ENCODE measurements at places on chromosomes 6 and 20.
A peak's percentile ranks its signal among the peaks of the same experiment; 100 is the strongest.

GRCh38 chr6:108715832-108716231 is 132.4 kb upstream of the ARMC2 start:
- H3K4me3 ChIP-seq, result no peak overlapping the region
- H3K27ac ChIP-seq, result no peak overlapping the region
- no peaks in the 10 kb centered on the region for H3K27me3 ChIP-seq
- peaks cover 11% of the 10 kb centered on the region for H3K4me1 ChIP-seq
- no peaks in the 10 kb centered on the region for H3K36me3 ChIP-seq

DNA sequence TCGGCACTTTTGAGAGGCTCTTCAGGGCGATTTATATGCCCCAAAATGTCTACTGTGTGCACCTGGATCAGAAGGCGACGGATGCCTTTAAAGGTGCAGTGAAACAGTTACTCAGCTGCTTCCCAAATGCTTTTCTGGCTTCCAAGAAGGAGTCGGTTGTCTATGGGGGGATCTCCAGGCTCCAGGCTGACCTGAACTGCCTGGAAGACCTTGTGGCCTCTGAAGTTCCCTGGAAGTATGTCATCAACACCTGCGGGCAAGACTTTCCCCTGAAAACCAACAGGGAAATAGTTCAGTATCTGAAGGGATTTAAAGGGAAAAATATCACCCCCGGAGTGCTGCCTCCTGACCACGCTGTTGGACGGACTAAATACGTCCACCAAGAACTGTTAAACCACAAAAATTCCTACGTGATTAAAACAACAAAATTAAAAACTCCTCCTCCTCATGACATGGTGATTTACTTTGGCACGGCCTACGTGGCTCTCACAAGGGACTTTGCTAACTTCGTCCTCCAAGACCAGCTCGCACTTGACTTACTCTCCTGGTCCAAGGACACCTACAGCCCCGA is 8.2 kb downstream of the GCNT2 start:
- peaks cover 10% of the 10 kb centered on the region for H3K4me1 ChIP-seq
- no peaks in the 10 kb centered on the region for H3K36me3 ChIP-seq
- H3K27ac ChIP-seq, result no peak overlapping the region
- no peak for DNase-seq
- no peaks in the 10 kb centered on the region for H3K27me3 ChIP-seq

DNA sequence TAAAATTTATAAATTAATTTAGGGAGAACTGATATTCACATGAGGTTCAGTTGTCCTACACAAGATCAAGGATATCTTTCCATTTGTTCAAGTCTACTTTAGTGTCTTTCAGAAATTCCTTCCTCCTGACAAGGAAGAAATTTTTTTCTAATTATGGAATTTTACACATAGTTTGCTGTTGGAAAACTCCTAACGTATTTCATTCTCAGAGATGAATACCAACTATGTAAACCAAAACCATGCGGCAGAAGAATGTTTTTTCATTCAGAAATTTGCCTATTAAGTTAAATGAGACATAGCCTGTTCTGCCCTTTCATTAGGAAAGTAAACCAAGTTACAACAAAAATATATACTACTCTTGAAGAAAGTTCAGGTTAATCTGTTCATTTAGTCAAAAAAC is 111.2 kb upstream of the PRDM1 start:
- no peak overlapping the region for H3K27ac ChIP-seq
- no peak overlapping the region for H3K4me3 ChIP-seq
- no peak for DNase-seq
- no peaks in the 10 kb centered on the region for H3K36me3 ChIP-seq
- no peaks in the 10 kb centered on the region for H3K27me3 ChIP-seq

DNA sequence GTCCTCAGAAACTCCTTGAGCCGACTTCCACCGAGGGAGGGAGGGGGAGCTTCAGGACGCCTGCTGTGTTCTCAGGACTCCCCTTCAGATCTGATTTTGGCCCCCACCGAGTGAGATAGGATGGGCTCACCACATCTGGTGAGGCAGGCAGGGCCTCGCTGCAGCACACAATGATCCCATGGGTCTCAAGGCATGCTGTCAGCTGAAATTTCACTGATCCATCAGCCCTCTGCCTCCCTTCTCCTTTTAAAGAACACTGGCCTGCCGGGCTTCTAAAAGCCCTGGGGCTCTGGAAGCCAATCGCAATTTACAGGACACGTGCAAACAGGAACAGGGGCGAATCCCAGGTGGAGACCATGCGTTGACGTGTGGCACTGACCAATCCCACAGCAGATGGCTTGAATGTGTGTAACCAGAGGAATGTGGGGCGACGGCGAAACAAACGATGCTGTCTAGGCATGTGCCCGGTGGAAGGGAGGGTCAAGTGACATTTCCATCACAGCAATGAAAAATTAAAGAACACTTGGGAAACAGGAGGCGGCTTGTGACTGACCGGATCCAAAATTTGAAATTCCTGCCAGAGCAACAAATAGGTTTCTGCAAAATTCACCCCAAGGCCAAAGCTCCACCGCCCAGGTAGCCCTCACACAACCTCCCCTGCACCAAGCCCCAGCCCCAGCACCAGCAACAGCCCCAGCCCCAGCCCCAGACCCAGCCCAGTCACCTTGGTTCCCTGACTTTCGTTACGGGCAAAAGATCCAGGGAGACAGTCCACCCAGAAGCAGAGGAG is 167.1 kb upstream of the ZNF337 start:
- peaks cover 29% of the 10 kb centered on the region for H3K4me1 ChIP-seq
- H3K4me3 ChIP-seq, result peak overlapping the region; percentile 41
- no peak for DNase-seq
- H3K27me3 ChIP-seq, result peaks cover 83% of the 10 kb centered on the region
- H3K36me3 ChIP-seq, result no peaks in the 10 kb centered on the region
- no peak overlapping the region for H3K27ac ChIP-seq

DNA sequence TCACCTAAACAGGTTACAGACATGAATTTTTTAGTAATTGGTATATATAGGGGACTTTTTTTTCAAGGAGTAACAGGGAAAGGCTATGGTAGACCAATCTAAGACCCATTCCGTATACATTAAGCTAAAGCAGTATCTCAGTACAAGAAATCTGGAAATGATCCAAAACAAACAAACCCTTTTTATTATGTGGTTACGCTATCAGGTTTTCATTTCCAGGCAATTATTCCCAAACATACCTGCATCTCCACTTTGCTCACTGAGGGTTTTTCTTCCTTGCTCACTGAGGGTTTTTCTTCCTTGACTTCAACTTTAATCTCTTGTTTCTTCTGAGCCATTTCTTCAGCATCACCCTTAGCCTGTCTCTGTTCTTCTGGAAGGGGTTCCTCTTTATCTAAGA is 107.3 kb downstream of the EPB41L2 start:
- no peak overlapping the region for H3K27ac ChIP-seq
- DNase-seq, result no peak
- H3K36me3 ChIP-seq, result peaks cover 12% of the 10 kb centered on the region
- no peaks in the 10 kb centered on the region for H3K27me3 ChIP-seq
- no peak overlapping the region for H3K4me3 ChIP-seq

DNA sequence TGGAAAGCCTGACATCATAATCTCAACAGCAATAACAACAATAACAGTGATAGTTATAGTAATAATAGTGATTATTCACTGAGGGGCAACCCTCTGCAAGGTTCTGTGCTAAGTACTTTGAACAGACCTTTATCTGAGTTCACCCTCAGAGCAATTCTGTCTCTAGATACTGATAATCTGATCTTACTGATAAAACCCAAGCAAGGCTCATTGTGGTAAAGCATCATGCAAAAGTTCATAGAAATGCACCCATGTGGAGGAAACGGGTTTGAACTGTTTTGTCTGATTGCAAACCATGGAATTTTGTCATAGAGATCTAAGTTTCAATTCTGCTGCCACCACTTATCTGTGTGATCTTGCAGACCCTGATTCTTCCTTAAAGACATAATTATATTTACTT is 1.3 kb upstream of the KIAA0408 start:
- no peaks in the 10 kb centered on the region for H3K27me3 ChIP-seq
- no peaks in the 10 kb centered on the region for H3K4me1 ChIP-seq
- no peak for DNase-seq

- no peak overlapping the region for H3K4me3 ChIP-seq
- no peaks in the 10 kb centered on the region for H3K4me1 ChIP-seq
- no peak for DNase-seq
- no peak overlapping the region for H3K27ac ChIP-seq
- H3K36me3 ChIP-seq, result no peaks in the 10 kb centered on the region
These were observed 60.2 kb downstream of the MAFB start for GRCh38 chr20:40628877-40629276.

DNA sequence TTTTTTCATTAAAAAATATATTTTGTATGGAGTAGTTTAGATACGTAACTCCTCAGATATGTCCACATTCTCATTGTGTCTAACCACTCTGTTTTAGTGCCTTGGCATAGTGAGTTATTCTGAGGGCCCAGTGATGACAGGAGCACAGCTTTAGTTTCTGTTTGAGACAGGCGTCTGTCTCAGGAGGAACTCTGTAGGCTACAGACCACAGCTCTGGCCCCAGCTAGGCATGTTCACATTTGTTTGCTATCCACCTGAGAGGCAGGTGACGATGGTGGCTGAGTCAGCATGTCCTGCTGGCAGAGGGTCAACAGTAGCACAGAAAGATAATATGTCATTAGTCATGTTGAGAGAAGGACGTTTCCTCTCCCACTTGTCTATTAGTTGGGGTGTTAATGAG is 16.3 kb downstream of the LRRC1 start:
- H3K27ac ChIP-seq, result no peak overlapping the region
- peak; percentile 25 for DNase-seq
- H3K4me3 ChIP-seq, result no peak overlapping the region
- H3K36me3 ChIP-seq, result no peaks in the 10 kb centered on the region
- H3K4me1 ChIP-seq, result peaks cover 8% of the 10 kb centered on the region

GRCh38 chr6:94456266-94456665 is 1036.9 kb upstream of the EPHA7 start:
- no peak for DNase-seq
- H3K27me3 ChIP-seq, result no peaks in the 10 kb centered on the region
- H3K27ac ChIP-seq, result no peak overlapping the region
- no peaks in the 10 kb centered on the region for H3K36me3 ChIP-seq
- no peaks in the 10 kb centered on the region for H3K4me1 ChIP-seq
- H3K4me3 ChIP-seq, result no peak overlapping the region

DNA sequence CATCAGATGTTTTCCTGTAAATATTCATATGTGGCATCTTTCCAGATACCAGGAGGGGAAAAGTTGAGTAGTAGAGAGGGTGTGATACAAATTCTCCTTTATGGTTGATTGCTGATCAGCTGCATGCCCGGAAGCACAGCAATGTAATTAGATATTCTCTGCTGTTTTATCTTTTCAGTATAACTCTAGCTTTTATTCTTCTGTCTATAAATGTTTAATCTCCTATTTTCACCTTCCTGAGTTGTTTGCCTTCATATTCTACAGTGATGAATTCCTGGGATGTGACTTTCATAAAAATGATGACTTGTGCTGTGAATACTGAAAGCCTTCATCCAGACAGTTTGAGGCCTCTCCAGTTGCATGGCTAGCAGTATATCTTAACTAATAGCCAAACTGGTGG is 53.7 kb downstream of the SH3BGRL2 start:
- H3K36me3 ChIP-seq, result no peaks in the 10 kb centered on the region
- no peak overlapping the region for H3K27ac ChIP-seq
- H3K4me3 ChIP-seq, result no peak overlapping the region
- no peak for DNase-seq
- no peaks in the 10 kb centered on the region for H3K4me1 ChIP-seq

GRCh38 chr6:144715344-144715743 is 430.2 kb downstream of the UTRN start:
- H3K4me1 ChIP-seq, result peaks cover 2% of the 10 kb centered on the region
- H3K4me3 ChIP-seq, result no peak overlapping the region
- no peaks in the 10 kb centered on the region for H3K36me3 ChIP-seq
- no peak overlapping the region for H3K27ac ChIP-seq
- H3K27me3 ChIP-seq, result no peaks in the 10 kb centered on the region

- H3K4me1 ChIP-seq, result no peaks in the 10 kb centered on the region
- peaks cover 18% of the 10 kb centered on the region for H3K27me3 ChIP-seq
- no peak overlapping the region for H3K4me3 ChIP-seq
- no peak for DNase-seq
- no peaks in the 10 kb centered on the region for H3K36me3 ChIP-seq
- no peak overlapping the region for H3K27ac ChIP-seq
These were observed 15.1 kb upstream of the SNRPB2 start for GRCh38 chr20:16714751-16715150.

DNA sequence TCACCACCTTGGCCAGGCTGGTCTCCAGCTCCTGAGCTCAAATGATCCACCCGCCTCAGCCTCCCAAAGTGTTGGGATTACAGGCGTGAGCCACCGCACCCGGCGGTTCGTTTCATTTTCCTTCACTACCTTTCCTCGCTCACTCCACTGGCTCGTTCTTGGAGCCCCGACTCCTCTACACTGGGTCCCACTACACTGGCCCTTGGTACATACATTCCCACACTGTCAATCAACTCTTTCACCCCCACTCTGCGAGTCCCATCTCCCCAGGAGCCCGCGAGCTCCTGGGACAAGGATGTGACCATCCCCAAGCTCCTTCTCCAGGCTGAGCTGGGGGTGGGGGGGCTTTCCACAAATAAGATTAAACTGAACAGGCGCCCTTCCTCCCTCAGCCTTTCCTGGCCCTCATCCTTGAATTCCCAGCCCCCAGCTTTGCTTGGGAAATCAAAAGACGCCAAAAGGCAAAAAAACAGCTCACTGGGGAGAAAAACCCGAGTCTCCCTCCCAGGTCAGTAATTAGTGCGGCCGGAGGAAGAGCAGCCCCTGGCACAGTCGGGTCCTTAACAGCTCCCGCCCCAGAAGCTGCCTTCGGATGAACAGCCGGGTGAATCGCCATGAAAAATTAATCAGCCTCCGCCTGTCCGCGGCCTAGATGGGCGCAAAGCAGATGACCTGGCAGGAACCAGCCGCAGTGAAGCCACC is 42.8 kb upstream of the LY86 start:
- peaks cover 9% of the 10 kb centered on the region for H3K4me1 ChIP-seq
- DNase-seq, result peak; percentile 1
- peaks cover 23% of the 10 kb centered on the region for H3K27me3 ChIP-seq

GRCh38 chr6:37699138-37699766 is 1.6 kb upstream of the MDGA1 start:
- H3K36me3 ChIP-seq, result peaks cover 3% of the 10 kb centered on the region
- H3K27me3 ChIP-seq, result peaks cover 32% of the 10 kb centered on the region
- no peak overlapping the region for H3K27ac ChIP-seq
- H3K4me1 ChIP-seq, result peaks cover 28% of the 10 kb centered on the region

DNA sequence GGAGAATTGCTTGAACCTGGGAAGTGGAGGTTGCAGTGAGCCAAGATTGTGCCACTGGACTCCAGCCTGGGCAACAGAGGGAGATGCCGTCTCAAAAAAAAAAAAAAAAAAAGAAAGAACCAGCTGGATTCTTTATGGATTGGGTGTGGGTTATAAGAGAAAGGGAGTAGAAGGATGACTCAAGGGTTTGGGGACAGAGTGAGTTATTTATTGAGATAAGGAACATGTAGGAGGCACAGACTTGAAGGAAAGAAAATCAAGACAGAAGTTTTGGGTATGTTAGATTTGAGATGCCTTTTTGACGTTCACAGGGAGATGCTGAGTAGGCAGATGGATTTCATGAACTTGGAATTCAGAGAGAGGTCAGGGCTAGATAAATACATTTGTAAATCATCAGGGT is 47.6 kb downstream of the KIZ start:
- H3K27me3 ChIP-seq, result no peaks in the 10 kb centered on the region
- H3K27ac ChIP-seq, result no peak overlapping the region
- no peaks in the 10 kb centered on the region for H3K36me3 ChIP-seq
- no peaks in the 10 kb centered on the region for H3K4me1 ChIP-seq
- no peak for DNase-seq

- no peak for DNase-seq
- H3K4me1 ChIP-seq, result no peaks in the 10 kb centered on the region
- H3K36me3 ChIP-seq, result peaks cover 37% of the 10 kb centered on the region
- no peak overlapping the region for H3K27ac ChIP-seq
These were observed 31.6 kb upstream of the C20orf144 start for GRCh38 chr20:33630507-33630906.

All from mesenchymal stem cell (in vitro differentiated cells and primary cell).